ENCODE measurements at places on chromosomes 1 and 21.
A peak's percentile ranks its signal among the peaks of the same experiment; 100 is the strongest.

DNA sequence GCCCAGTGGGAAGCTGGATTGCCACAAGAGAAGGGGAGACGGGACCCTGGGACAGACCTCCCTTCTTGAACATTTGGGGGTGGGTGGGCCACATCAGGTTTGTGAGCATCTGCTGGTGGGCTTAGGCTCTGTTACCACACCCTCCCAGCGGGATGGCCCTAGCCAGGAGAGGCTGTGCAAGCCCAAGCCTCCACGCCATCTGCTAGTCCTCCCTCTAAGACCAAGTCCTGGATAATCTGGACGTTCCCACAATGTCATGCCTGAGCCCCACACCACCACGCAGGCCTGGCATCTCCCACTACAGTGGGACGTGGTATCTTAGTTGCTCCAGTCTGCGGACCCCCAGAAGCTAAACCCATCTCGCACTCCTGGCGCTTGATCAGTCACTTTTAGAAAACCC, 3.7 kb upstream of the IBA57 start:
- DNase-seq, result no peak

DNA sequence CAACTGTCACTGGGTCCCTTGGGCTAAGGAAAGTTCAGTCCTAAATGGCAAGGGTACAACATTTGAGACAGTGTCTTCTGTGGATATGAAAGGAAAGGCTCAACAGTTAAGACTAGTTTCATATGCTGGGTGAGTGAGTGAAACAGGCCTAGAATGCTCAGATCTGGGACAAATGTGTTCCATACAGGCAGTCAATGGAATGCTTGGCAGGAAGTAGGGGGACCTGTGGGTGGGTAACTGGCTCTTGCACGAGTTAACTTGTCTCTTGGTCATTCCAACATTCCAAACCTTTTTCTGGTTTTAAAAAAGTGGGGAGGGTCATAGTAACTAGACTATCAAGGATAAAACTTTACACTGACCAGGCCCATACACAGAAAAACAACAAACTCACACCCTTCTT, 17.8 kb upstream of the ADAM30 start:
- no peak for DNase-seq

DNA sequence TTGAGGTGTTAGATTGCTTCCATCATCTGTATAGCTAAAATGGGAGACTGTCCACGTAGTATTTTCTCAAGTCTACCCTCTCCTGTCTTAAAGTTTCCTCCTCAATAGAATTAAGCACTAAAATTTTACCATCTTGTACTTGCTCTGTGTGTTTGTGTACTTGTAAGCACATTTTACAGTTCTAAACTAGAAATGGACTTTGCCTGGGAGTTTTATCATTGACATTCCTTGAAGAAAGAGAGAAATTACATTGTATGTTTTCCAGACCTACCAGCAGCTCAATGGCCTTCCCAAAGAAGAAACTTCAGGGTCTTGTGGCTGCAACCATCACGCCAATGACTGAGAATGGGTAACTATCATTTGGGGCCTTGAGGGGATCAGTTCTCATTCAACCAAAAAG, 4.5 kb downstream of the NPL start:
- no peak for DNase-seq

- no peak for DNase-seq
Observed at GRCh38 chr21:16078382-16078781, 348.6 kb downstream of the USP25 start.

- no peak for DNase-seq
Observed at GRCh38 chr1:6982443-6982842, 197.2 kb downstream of the CAMTA1 start.

GRCh38 chr1:43621861-43622260, 28.1 kb upstream of the KDM4A start:
- no peak for DNase-seq

DNA sequence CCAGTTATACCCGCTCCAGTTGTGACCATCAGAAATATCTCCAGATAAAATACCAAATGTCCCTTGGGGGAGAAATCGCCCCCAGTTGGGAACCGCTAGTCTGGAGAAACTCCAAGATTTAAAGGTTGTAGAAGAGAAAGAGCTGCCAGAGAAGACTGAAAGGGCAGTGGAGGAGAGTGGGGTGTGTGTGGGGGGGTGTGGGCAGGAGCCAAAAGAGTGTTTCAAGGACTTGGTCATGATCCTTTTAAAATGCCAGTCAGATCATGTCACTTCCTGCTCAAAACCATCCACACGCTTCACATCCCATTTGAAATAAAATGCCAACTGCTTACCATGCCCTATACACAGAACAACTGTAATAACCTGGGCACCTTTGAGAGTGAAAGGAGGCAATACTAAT, 3.4 kb upstream of the HEYL start:
- DNase-seq, result no peak

DNA sequence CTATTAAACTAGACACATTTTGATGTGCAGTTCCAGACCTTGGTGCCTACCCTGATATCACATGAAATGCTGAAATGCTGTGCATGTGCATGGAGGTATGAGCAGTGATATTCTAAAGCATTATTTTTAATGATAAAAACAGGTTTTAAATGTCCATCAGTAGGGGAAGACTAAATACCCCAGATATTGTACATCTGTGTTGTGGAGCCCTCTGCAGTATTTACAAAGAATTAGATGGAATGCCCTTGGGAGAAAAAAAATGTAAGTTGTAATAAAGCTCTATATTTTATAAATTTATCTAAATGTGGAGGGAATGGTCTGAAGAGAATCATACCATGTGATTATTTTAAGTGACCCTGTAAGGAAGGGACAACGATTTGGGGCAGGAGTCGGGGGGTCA, 39.1 kb upstream of the IGSF5 start:
- DNase-seq, result no peak

DNA sequence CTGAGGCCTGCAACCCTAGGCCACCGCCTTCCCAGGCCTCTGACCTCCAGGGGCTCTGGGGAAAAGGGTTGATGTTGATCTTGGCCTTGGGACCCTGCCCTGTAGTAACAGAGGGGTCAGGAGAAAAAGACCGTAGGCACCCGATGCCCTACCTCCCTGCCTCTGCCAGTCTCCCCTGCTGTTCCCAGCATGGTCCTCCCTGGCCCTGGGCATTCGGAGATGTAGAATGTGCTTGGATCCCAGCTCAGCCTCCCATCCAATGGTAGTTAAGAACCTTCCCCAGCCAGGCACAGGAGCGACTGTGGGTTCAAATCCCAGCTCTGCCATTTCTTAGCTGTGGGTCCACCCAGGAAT, 72.0 kb upstream of the TARDBP start:
- DNase-seq, result no peak

GRCh38 chr1:243508303-243508713, 252.5 kb downstream of the SDCCAG8 start:
- DNase-seq, result peak; percentile 44

DNA sequence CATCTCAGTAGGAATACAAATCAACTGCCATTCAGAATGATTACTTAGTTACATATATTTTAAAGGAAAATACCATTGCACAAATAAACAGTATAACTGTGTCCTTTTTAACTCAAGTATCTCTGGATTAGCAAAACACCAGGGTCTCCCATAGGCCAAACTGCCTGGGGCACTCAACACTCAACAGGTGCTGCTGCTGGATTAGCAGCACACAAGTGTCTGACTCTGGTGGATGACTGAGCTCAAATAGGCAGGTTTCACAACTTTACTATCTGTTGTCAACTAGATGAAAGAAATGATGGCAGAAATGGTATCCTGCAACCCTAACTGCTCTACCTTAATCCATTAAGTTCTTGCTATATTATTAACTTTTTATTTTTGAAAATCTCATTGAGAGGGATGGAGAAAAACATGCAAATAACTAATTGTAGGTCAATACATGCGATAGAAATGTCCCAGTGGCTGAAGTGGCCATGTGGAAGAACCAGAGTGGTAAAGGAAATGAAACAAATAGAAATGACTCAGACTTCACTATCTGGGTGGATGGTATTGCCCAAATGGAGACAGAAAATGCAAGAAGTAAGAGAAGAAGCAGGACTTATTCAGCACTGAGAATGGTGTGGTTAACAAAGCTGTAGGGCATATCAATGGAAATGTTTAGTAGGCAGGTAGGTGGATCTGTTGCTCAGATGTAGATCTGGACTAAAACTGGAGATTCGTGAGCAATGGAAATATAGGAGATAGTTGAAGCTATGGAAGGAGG, 90.8 kb upstream of the CCDC190 start:
- no peak for DNase-seq

GRCh38 chr1:237269938-237270337, 228.0 kb downstream of the RYR2 start:
- DNase-seq, result no peak
